ENCODE measurements at places on chromosomes 4 and X.
A peak's percentile ranks its signal among the peaks of the same experiment; 100 is the strongest.

DNA sequence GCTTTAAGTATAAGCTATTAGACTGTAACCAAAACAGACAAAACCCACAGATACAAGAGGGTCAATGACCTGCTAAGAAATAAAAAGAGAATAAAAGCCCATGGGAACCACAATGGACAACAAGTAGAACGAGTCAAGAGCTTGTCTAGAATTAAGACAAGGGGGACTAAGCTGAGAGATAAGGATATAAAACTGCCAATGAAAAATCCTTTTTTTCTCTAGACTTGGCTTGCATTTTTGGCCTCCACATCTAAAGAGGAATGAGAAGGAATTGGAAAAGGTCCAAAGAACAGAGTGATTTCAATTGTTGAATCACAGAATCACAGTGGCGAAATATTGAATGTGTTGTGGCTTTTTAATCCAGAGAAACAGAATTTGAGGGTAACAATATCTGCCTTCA is 135.7 kb downstream of the QDPR start:
- DNase-seq: no peak

DNA sequence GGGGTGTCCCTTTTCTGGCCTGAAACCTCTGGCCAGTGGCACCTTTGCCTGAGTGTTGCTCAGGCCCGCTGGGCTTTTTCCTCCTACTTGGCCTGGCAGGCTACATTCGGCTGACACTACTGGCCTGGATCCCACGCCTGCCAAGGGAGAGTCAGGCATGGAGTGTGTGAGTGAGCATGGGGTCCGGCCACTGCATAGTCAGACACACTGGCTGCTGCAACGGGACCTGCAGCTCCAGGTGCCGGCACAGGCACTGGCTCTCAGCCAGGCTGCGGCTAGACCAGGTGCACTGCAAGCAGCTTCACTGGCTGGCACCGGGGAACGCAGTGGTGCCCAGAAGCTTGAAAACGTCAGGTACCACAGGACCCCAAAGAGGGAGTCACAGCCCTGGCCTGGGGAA is 434.9 kb downstream of the ARHGAP24 start:
- DNase-seq: peak; percentile 43

DNA sequence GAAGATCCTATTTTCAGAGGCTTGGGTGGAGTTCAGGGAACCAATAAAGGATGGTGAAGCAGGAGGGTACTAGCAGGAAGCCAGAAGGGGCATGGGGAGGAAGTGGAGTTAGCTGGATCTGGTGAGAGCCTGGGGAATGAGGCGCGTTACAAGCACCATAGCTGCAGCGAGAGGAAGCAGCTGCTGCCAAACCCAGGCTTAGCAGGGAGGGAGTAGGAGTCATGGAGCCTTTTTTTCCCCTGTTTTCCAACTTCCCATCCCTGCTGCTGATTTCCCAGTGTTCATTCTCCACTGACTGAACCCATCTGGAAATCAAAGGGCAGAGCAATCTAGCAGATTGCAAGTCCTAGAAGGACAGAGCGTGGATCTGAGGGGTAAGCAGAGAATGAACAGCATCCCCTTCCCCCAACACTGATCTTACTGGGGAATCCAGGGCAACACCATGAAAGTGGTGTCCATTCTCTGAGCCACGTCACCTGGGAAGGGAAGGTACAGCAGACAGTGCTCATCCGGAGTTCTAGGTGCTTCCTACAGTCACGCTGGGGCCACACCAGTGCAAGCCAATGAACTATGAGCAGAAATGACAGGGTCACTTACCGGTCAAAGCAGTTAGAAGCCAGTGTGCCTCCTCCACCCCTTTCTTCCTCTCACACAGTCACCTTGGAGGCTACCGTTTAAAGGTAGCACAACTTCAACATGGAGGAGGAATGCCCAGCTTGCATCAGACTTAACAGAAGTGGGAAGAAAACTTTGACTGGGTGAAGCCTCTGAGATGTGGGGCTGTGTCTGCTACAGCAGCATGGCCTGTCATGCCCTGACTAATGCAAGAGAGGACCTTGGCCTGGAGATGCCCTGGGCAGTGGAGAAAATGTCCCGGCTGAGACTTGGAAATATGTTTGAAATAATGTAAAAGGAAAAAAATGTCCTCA is 36.7 kb downstream of the SMIM20 start:
- peak; percentile 51 for DNase-seq

DNA sequence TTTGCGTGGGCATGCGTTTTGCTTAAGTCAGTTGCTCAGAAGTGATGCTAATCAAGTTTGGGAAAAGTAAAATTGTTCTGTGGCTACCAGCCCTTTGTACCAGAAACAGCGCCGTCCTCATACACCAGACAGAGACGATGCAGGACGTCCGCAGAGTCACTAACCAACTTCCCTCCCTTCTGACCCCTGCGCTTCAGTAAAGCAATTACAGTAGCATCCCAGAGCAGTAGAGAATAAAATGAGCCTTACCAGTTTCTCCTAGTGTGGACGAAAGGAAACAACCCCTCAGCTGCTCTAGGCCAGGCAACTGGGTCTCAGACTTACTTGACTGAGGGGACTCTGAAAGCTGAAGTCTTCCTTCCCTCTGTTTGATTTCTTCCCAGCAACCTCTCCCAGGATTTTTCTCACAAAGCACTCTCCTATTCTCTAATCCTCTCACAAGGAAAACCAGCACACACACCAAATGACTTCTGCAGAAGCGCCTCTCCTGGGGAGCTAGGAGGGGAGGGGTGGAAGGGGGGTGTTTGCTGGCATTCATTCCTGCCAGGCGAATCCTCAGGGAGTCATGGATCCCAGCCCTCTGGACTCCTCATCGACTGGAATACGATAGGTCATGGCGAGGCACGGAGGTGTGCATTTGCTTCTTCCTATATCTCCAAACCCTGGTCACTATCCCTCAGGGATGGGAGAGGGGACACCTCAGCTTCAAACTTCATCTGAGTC is 56.0 kb upstream of the MID1 start:
- peak; percentile 1 for DNase-seq

- no peak for DNase-seq
Observed at GRCh38 chrX:85922821-85923220, 124.5 kb downstream of the CHM start.

DNA sequence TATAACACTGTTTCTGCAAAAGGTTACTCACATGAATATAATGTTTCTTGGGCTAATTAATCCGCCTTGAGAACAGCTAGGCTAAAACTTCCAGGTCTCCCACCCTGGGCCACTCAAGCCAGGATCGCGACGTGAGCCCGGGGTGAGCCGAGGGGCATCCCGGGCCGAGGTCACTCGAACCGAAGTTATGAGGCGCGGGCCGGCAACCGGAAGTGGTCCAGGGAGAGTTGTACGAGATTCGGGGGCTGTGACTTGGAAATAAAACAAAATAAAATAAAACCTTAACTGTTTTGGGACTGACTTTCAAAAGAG is 317 bp downstream of the CMC4 start:
- DNase-seq: peak; percentile 70

- DNase-seq: no peak
Observed at GRCh38 chrX:34381241-34381640, 249.1 kb upstream of the FAM47A start.

- no peak for DNase-seq
Observed at GRCh38 chrX:77444075-77444474, 3.1 kb upstream of the FGF16 start.

DNA sequence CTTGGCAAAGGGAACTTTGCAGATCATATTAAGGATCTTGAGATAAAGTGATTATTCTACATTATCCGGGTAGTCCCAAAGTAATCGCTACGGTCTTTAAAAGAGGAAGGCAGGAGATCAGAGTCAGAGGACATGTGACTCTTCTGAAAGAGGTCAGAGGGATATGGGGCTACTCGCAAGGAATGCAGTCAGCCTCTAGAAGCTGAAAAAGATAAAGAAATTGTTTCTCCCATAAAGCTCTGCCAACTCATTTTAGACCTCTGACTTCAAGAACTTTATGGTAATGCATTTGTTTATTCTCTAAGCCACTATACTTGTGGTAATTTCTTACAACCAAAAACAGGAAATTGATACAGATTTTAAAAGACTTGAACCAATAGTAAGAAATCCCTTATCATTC is 48.6 kb downstream of the NPY5R start:
- no peak for DNase-seq

DNA sequence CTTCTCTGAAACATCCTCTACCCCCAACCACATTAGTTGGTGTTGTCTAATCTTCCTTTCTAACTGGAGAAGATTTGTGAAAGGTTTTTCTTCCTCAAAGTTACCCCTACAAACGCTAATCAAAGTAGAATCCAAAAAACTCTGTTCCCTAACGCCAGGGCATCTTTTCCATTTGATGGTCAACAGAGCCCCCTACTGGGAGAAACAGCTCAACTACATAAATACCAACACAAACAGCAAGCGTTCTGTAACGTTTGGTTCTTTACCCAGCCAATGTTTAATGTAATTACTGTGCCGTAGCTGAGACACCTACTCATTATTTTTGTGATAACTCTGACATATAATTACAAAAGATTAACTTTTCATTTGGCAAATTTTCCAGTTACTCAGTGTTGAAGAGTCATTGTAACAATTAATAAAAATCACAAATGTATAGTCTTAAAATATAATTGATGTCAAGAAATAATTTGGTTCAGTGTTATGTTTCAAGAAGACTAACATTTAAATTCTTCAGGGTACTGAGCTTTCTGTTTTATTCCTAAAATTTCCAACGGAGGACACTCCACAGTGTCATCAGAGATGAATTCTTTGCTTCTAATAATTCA is 94.9 kb upstream of the TBC1D9 start:
- DNase-seq: peak; percentile 75

- DNase-seq: no peak
Observed at GRCh38 chrX:130228871-130229270, 39.8 kb downstream of the ZNF280C start.

- DNase-seq: peak; percentile 11
Observed at GRCh38 chr4:25223802-25224375, 9.9 kb upstream of the PI4K2B start.

DNA sequence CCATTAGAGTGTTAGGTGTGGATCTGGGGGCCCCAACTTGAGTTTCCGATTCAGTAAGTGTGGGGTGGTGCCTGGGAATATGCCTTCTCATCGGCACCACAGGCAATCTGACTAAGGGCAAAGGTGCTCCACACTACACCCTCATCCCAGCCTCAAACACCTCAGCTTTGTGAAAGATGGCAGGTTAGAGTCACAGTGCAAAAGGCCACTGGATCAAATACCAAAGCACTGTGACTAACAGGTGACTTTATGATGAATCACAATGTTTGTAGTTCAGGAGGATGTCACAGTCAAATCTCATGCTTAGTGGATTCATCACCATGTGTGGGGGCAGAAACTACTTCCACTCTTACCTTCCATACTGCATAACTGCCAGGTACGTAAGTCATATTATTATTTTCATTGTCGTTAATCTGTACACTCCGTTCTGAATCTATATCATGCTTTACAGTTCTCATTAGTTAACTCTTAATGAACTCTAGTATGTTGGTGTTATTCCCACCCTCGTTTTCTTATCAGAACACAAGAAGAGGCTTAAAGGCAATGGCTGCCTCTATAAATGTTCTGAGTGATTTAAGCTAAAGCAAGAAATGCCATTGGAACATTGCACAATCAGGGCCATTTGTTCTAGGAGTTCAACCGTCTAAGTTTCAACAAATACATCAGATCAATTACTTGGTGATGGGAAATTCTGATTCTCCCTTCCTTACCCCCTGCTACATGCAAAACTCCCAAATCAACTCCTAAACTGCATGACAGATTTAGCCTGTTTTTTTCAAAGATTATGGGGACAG is 50.2 kb downstream of the PRKG2 start:
- DNase-seq: no peak

DNA sequence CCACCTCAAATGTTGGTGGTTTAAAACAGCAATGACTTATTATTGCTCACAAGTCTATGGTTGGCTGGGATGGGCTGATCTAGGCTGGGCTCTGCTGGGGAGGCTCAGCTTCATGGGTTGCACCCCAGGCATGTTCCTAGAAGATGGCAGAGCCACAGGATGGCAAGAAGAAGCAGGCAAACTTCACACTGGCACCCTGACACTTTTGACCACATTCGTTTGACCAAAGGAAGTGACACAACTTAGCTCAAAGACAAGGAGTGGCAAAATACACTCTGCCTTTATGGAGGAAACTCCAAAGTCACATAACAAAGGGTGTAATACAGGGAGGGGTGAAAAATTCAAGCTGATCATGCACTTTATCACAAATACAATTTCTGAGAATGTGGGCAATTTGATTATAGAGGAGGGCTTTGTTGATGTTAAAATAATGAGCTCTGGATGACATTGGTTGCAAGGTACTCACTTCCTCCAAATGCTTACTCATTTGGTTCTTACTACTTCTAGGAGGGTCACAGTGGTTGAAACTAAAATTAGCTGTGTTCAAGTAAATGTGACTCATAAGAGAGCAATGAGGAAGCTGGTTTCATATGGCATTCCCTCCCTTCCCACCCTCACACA is 249.2 kb upstream of the RPS6KA3 start:
- DNase-seq: no peak

DNA sequence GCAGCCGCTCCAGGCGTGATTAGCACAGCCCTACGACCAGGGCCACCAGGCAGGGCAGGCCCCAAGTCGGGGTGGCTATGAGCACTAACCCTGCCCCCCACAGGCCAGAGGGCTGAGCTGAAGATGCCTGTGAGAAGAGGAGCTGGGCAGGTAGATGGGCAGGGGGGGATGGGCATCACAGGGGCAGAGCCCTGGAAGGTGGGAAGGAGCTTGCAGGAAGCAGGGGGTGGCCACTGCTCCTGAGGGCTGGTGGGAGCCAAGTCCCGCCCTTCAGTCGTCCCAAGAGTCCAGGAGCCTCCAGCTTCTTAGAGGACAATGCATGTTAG is 7.3 kb upstream of the MXD4 start:
- DNase-seq: peak; percentile 4

GRCh38 chr4:66956426-66956825 is 588.9 kb downstream of the CENPC start:
- no peak for DNase-seq

DNA sequence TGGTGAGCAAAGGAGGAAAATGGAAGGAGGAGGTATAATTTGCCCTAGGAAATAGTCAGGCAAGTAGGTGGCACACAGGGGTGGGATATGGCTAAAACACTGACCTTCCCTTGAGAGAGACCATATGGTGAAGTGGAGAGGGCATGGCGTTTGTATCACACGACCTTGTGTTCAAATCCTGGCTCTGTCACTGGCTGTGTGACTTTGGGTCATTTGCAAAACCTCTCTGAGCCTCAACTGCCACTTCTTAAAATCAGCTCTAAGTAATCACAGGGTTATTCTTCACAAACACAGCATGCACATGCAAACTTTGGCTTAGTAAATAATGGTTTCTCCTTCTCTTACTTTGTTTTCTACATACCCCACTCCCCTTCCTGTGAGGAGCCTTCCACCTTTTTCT is 8.7 kb downstream of the PDGFRA start:
- no peak for DNase-seq
